ENCODE measurements at places on chromosomes 1 and 21.
A peak's percentile ranks its signal among the peaks of the same experiment; 100 is the strongest.

GRCh38 chr1:10835822-10836421 lies 39.5 kb upstream of the CASZ1 start:
- DNase-seq = peak; percentile 83

GRCh38 chr1:211548321-211549091 lies 30.5 kb downstream of the SLC30A1 start:
- peak; percentile 39 for DNase-seq

GRCh38 chr21:34994766-34995631 lies 54.1 kb downstream of the RUNX1 start:
- DNase-seq = no peak

- no peak for DNase-seq
Observed at GRCh38 chr1:161121834-161122233, 3.9 kb downstream of the NIT1 start.

DNA sequence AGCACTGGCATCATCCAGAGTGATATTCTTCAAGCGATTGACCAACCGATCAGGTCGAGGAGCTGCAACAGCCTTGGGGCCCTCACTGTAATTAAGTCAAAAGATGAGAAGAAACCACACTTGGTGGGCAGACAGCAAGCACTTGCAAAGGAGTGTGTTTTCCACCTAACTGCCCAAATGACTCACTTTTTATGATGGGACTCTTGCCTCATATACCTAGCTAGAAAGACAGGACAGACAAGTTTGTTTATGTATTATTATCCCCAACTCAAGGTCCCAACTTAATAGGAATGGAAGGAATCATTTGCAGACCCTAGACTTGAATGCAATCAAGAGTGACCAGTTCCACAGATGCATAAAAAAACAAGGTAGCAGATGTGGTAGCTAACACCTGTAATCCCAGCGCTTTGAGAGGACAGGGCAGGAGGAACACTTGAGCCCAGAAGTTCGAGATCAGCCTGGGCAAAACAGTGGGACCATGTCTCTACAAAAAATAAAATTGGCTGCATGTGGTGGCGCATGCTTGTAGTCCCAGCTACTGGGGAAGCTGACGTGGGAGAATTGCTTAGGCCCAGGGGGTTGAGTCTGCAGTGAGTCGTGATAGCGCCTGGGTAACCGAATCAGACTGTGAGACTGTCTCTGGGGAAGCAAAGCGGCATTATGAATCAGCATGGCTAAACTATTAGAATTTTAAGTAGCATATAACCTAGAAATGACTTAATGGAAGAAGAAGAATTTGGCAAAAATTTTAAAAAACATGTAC lies 2.3 kb upstream of the NRAS start:
- no peak for DNase-seq

- DNase-seq = no peak
Observed at GRCh38 chr1:12649971-12650421, 6.1 kb downstream of the AADACL4 start.

Measured in NT2/D1 (cell line).